Stimulated activated CD8-positive, alpha-beta memory T cell treated with anti-CD3 and anti-CD28 coated beads, Interleukin-7, amount 100 ng/mL, for 24 hours (primary cell): ENCODE measurements at places on chromosomes 16 and 17.

DNA sequence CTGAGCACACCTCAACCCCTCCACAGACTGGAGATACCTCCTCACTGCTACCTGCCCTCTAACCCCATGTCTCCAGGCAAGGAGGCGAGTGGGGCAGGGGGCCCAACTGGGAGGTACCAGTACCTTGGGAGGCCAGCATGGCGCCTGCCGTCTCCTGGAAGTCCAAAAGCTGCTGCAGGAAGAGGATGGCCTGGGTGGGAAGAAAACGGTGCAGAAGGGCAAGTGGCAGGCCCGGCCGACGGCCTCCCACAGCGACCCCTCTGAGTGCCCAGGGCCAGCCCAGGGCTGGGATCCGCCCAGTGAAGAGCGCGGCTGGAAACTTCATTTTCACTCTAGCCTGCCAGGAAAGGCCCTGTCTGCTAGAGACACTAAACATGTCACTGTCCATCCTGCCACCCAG, 8.5 kb downstream of the ZACN start:
- DNase-seq = no peak

GRCh38 chr17:7026471-7027115, 3.7 kb downstream of the BCL6B start:
- no peak for DNase-seq

GRCh38 chr16:81610144-81610842, 165.7 kb downstream of the CMIP start:
- DNase-seq = no peak

- DNase-seq = no peak
Observed at GRCh38 chr17:66725956-66726355, 109.0 kb upstream of the CACNG5 start.

DNA sequence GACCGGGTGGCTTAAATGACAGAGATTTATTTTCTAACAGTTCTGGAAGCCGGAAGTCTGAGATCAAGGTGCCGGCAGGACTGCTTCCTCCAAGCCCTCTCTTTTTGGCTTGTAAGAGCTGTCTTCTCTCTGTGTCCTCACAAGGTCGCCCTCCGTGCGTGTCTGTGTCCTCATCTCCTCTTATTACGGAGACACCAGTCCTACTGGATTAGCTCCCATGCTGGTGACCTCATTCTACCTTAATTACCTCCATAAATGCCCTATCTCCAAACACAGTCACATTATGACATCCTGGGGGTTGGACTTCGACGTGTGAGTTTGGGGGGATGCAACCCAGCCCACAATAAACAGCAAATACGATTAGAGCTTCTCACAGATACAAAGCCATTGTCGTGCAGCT, 161.5 kb downstream of the FOXL1 start:
- DNase-seq = no peak
